Bronchial epithelial cell (primary cell): ENCODE measurements at places on chromosomes 16 and 17.

GRCh38 chr17:30819971-30820705 lies 4.4 kb downstream of the CRLF3 start:
- DNase-seq, result no peak

DNA sequence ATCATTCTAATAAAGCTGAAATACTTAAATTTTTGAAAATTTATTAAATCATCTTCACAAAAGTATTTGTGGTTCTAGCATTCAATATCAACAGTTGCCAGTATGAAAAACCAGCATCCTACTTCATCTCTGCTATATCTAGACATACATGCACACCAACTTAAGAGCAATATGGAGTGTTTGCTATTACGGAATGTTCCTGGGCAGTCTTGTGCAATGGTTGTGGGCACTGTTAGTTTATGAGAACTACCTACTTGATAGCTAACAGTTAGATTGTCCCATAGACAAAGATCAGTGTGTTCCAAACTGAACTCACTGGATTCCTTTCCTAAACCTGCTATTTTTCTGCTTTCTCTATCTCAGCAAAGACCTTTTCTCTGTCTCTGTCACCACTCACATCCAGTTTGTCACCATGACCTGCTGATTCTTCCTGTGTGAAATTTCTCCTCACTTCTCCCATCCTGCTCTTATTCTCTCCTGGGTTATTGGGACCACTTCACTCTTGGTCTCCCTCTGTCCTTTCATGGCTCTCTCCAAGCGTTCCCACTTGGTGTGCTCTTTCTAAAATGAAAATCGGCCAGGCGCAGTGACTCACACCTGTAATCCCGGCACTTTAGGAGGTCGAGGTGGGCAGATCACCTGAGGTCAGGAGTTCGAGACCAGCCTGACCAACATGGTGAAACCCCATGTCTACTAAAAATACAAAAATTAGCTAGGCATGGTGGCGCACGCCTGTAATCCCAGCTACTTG lies 27.7 kb downstream of the CNTROB start:
- DNase-seq, result no peak

DNA sequence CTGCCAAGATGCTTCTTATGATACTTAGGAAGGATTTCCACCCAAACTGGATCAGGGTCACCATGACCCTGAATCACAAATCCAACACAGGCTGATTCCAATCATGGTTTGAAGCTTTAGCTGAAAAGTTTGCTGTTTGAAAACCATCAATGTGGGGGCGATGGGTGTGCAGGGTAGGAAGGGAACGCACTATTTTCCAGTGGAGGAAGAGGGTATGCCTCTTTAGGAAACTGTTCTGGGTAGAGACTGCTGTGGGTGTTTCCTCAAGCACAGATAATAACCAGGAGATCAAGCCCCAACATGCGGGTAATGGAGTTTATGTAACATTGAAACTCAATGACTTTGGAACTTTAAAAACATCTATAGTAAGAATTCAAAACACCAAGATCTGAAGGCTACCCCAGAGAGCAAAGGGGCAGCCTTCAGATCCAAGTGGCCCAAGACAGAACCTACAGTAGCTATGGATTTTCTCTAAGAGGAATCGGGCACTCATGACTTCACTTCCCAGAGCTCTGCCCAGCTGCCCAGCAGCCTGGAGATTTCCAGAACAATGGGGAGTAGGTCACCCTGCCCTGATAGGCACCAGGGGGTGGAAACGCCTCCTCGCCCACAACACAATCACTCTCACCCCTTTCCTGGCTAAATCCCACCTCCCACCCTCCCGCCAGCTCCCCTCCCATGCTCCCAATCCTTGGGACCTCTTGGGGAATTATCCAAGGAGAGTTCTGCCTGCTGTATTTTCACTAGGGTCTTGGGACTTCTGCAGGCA lies 22.8 kb downstream of the TRIM25 start:
- no peak for DNase-seq

DNA sequence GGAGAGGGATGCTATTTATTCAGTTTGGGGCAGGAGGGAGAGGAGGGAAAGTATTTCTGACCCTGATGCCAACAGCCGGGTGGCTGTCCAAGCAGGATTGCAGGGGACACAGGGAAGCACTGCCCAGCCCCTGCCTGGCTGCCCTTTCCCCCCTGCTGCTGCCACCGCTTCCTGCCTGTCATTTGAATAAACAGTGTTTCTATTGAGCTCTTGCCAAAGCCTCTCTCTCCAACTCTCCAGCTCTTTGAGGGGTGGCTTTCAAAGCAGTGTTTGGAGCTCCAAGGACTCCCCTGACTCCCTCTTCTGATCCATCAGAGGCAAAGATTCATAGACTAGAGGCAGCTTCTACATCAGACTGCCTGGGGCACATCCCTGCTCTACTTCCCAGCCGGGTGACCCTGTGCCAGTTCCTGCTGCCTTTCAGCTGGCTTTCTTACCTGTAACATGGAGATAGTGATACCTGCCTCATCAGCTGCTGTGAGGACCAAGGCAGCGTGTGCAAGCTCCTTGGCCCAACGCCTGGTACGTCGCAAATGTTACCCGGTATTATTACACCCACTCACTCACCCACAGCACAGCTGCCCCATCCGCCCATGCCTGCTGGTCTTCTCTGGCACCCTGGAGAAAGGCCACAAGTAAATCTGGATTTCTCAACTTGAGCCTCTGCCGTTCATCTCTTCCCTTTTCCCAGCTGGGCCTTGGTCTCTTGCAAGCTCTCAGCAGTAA lies 9.5 kb downstream of the PROCA1 start:
- no peak for DNase-seq

GRCh38 chr16:85082173-85083050 lies 29.9 kb downstream of the CIBAR2 start:
- DNase-seq, result no peak
